ENCODE measurements at places on chromosomes 16 and 17. TPM values are rescaled to one million over a fixed set of nuclear protein-coding genes. Genes with fewer than 3 reads are reported as not detected.

HCRT gene
- not detected for polyA plus RNA-seq

VAT1L gene
- not detected for polyA plus RNA-seq

TEKT1 gene
- not detected for polyA plus RNA-seq

SEPTIN12 gene
- polyA plus RNA-seq = not detected

PNMT gene
- not detected for polyA plus RNA-seq

CX3CL1 gene
- 0.71 TPM for polyA plus RNA-seq

SDR42E1 gene
- 18.8 TPM for polyA plus RNA-seq

NPIPA8 gene
- 0.88 TPM for polyA plus RNA-seq

GGA2 gene
- 41.2 TPM for polyA plus RNA-seq

TAOK1 gene
- 17.8 TPM for polyA plus RNA-seq

NDRG4 gene
- 4.3 TPM for polyA plus RNA-seq

KRTAP1-5 gene
- 0.05 TPM for polyA plus RNA-seq

GRCh38 chr16:66041907-66042306, 324.6 kb upstream of the CDH5 start:
- H3K27ac ChIP-seq = no peak overlapping the region
- H3K4me3 ChIP-seq = no peak overlapping the region
- H3K27me3 ChIP-seq = no peaks in the 10 kb centered on the region
- no peaks in the 10 kb centered on the region for H3K4me1 ChIP-seq
- peak; percentile 7 for DNase-seq
- H3K36me3 ChIP-seq = no peaks in the 10 kb centered on the region

GRCh38 chr17:40443988-40444899, 994 bp downstream of the IGFBP4 start:
- DNase-seq = no peak
- peaks cover 38% of the 10 kb centered on the region for H3K27me3 ChIP-seq
- no peaks in the 10 kb centered on the region for H3K36me3 ChIP-seq
- H3K27ac ChIP-seq = no peak overlapping the region
- H3K4me1 ChIP-seq = peaks cover 6% of the 10 kb centered on the region

DNA sequence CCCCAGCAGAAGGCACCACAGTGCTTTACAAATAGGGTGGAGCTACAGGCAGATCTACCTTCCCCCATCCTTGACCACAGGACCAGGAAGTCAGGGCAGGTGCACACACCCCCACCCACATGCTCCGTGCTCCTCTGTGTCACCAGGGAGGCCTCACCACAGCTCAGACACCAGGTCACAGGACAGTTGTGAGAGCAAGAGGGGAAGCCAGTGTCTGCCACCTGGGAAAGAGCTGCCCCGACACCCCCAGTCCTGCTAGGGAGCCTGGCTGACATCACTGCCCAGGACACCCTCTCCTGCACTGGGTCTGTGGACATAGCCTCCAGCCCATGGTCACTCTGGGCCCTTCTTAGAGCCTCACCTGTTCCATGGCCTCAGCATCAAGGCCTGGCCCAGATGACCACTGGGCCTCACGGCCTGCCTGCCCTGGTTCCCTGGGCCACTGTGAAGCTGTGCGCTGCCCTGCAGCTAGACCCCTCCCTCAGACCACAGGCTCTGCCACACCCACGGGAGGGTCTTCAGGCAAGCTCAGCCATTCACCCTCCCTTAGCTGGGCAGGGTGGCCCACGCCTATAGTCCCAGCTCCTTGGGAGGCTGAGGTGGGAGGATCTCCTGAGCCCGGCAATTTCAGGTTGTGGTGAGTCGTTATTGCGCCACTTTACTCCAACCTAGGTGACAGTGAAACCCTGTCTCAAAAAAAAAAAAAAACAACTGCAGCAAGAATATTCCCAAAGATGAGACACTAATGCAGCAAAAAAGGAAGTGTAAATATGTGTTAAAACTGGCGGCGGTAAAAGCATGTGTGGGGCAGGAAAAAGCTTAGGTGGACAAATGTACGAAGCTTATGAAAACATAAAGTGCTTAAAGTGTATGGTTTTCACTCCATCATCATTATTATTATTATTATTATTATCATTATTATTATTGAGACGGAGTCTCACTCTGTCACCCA, 14.2 kb downstream of the POLR3K start:
- H3K36me3 ChIP-seq = peaks cover 8% of the 10 kb centered on the region
- no peak overlapping the region for H3K4me3 ChIP-seq
- DNase-seq = peak; percentile 7
- no peaks in the 10 kb centered on the region for H3K27me3 ChIP-seq

GRCh38 chr17:8791248-8791909, 7.8 kb downstream of the MFSD6L start:
- H3K27me3 ChIP-seq = no peaks in the 10 kb centered on the region
- no peak overlapping the region for H3K4me3 ChIP-seq
- no peaks in the 10 kb centered on the region for H3K4me1 ChIP-seq
- no peak overlapping the region for H3K27ac ChIP-seq

GRCh38 chr17:18356624-18357023, 6.7 kb downstream of the SHMT1 start:
- peaks cover 3% of the 10 kb centered on the region for H3K4me1 ChIP-seq
- H3K27ac ChIP-seq = no peak overlapping the region
- DNase-seq = no peak
- no peak overlapping the region for H3K4me3 ChIP-seq
- H3K27me3 ChIP-seq = no peaks in the 10 kb centered on the region

DNA sequence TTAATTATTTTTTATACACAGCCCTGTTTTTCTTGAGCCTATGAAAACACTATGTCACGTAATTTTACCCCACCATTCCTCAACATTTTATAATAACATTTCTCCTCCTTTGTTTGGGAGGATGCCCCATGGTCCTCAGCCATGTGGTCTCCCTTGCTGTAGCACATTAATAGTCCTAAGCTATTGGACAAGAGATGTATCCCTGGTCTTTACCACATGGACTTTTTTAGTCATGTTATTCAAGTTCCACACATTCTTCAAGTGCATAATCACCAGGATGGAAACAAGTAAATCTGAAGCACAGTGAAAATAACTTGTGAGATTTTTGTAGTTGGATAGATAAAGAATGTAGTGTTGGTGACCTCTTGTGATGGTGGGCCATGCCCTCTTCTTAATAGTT, 2.0 kb upstream of the KRTAP2-3 start:
- no peaks in the 10 kb centered on the region for H3K27me3 ChIP-seq
- no peak for DNase-seq
- peak overlapping the region; percentile 3 for H3K27ac ChIP-seq

DNA sequence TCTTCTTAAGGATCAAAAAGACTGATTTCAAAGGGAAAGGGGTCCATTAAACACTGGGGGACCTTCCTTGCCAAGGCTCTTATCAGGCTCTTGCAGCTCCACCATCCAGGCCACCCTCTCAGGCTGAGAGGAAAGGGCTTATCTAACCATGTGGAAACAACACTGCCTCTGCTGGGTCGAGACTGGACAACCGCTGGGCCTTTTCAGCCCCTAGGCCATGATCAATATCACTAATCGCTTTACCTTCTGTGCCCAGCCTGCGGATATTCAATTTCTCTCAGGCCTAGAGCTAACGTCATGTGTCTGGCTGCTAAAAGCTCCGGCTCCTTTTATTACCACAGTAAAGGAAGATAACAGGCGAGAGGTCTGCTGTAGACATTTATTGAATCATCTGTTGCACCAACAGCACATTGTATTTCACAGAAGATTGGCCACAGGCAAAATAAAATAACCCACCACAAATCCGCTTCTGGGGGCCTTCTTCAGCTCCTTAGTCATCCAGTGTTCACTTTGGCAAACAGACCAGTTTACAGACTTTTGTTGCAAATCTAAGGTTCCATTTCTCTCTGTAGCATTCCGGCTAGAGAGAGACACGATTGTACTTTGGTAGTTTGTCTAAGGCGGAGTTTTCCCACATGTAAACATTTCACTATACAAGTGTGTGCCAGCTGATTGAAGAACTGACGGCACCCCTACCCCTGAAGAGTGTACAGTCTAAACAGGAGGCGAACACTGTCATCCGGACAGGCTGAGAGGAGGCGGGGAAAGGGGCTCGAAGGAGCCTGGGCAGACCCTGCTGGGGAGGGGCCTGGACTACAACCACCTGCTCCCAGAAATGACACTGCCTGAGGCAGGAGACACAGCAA, 13.9 kb downstream of the CYB561 start:
- no peaks in the 10 kb centered on the region for H3K27me3 ChIP-seq
- DNase-seq = no peak
- no peak overlapping the region for H3K27ac ChIP-seq
- H3K4me3 ChIP-seq = no peak overlapping the region

- DNase-seq = no peak
- peaks cover 11% of the 10 kb centered on the region for H3K4me1 ChIP-seq
- no peak overlapping the region for H3K4me3 ChIP-seq
- H3K27ac ChIP-seq = no peak overlapping the region
These were observed 8.1 kb upstream of the DNASE1 start for GRCh38 chr16:3646348-3646920.

- no peaks in the 10 kb centered on the region for H3K27me3 ChIP-seq
- H3K36me3 ChIP-seq = peaks cover 1% of the 10 kb centered on the region
- H3K4me1 ChIP-seq = no peaks in the 10 kb centered on the region
- H3K4me3 ChIP-seq = no peak overlapping the region
- DNase-seq = no peak
These were observed 140.2 kb downstream of the MSI2 start for GRCh38 chr17:57396511-57396921.

DNA sequence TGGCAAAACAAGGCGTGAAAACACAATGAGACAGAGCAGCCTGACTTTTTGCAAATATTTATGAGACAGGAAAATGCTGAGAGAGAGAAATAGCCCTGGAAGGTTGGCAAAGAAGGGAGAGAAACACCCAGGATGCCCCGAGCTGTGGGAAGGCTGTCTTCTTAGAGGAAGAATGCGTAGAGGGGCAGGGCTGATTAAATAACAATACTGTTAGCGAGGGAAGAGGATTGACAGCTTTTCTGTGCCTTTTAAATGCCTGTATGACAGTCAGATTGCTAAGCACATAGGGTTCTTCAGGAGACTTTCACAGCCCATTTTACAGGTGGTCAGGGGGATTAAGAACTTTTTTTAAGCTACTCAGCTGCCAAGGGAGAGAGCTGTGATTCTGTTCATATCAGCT, 219.2 kb downstream of the SHISA9 start:
- no peaks in the 10 kb centered on the region for H3K27me3 ChIP-seq
- H3K27ac ChIP-seq = no peak overlapping the region
- no peak overlapping the region for H3K4me3 ChIP-seq
- H3K4me1 ChIP-seq = no peaks in the 10 kb centered on the region
- DNase-seq = no peak

DNA sequence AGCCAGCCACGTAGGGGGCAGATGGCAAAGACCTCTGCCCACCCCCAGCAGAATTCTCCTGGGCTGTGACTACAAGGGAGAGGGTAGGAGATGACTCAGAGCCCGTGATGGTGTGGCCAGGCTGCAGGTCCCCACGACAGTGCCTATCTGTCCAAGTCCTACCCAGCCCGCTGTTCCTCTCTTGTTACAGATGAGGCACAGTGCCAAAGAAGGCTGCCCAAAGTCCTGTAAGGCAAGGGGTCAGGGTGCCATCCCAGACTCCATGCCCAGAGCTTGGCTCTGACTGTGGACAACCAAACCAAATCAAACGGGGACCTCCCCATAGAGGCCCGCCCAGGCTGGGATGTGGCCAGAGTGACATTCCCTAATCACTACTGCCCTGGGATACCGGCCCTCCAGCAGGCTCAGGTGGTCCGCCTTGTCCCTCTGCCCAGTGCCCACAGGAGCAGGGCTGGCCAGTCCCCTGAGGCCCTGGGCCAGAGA, 12.6 kb upstream of the BCAR1 start:
- peaks cover 38% of the 10 kb centered on the region for H3K4me1 ChIP-seq
- H3K36me3 ChIP-seq = peaks cover 6% of the 10 kb centered on the region
- no peaks in the 10 kb centered on the region for H3K27me3 ChIP-seq
- peak overlapping the region; percentile 36 for H3K27ac ChIP-seq
- H3K4me3 ChIP-seq = peak overlapping the region; percentile 90
- no peak for DNase-seq

DNA sequence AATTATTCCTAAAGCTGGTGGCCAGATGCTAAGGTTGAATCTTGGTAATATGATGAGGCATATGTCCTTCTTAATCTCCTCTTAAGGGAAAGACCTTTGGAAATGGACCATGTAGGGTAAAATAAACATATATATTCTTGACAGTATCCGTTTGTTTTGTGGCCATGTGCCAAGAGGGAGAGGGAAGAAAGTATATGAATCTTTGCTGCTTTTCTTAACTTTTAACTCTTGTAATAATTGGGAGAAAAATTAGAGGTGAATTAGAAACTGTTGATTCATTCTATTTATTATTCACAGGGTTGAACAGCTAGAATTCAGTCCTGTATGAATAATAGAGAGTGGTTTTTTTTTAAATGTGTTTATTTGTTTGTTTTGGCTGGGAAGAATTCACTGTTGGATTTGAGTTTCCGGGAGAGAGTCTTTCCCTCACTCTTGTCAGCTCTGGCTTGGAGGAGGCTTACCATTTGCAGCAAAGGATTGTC, 31.6 kb downstream of the AATF start:
- no peak overlapping the region for H3K27ac ChIP-seq
- no peak overlapping the region for H3K4me3 ChIP-seq
- DNase-seq = no peak
- no peaks in the 10 kb centered on the region for H3K27me3 ChIP-seq
- no peaks in the 10 kb centered on the region for H3K36me3 ChIP-seq
- peaks cover 21% of the 10 kb centered on the region for H3K4me1 ChIP-seq

- H3K4me3 ChIP-seq = no peak overlapping the region
- no peak for DNase-seq
- H3K27ac ChIP-seq = no peak overlapping the region
- H3K4me1 ChIP-seq = no peaks in the 10 kb centered on the region
These were observed 32.3 kb upstream of the GNG13 start for GRCh38 chr16:832652-833336.

DNA sequence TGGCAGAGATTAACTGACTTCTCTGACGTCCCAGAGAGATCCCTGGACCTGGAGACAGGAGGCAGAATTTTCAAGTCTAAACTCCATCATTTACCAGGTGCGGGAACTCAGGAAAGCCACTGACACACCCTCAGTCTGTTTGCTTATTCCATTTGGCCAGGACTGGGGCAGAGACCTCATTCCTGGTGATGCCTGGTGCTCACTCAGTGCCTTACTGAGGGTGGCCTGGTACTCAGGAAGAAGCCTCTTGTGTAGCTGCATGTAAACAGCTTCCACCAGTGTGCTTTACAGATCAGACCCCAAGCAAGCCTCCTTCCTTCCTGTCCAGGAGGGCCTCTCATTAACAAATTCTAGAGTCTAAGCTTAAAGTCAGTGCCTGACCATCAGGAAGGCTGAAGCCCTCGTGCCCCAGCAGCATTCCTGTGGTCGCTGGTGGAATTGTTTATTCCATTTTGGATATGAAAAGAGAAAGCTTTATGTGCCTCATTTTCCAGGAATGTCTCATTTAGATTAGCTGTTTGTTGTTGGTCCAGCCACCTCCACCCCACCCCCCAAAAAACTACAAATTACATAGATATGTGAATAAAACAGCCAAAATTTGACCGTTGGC, 236.1 kb upstream of the CDH5 start:
- no peak for DNase-seq
- H3K4me3 ChIP-seq = no peak overlapping the region
- no peak overlapping the region for H3K27ac ChIP-seq
- H3K36me3 ChIP-seq = no peaks in the 10 kb centered on the region
- H3K27me3 ChIP-seq = peaks cover 27% of the 10 kb centered on the region
- peaks cover 9% of the 10 kb centered on the region for H3K4me1 ChIP-seq

- H3K27ac ChIP-seq = no peak overlapping the region
- H3K27me3 ChIP-seq = no peaks in the 10 kb centered on the region
- no peaks in the 10 kb centered on the region for H3K36me3 ChIP-seq
- DNase-seq = no peak
- peaks cover 4% of the 10 kb centered on the region for H3K4me1 ChIP-seq
These were observed 12.5 kb upstream of the RNPS1 start for GRCh38 chr16:2280461-2280860.
